ENCODE measurements at places on chromosomes 7 and 10.

GRCh38 chr10:131013281-131013912 lies 298.1 kb downstream of the TCERG1L start:
- no peak for DNase-seq

DNA sequence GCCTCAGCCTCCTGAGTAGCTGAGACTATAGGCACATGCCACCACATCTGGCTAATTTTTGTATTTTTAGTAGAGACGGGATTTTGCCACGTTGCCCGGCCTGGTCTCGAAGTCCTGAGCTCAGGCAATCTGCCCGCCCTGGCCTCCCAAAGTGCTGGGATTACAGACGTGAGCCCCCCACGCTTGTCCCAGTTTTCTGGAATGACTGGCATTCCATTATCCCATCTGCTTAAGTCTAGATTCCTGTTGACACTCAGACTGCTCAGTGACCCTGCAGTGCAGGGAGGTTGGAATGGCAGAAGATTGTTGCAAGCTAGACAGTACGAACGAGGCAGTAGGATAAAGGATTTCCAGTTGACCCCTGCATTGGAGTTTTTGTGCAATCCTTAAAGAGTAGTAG lies 135.1 kb upstream of the NPS start:
- no peak for DNase-seq

GRCh38 chr7:151460474-151460855 lies 20.5 kb upstream of the CRYGN start:
- no peak for DNase-seq

DNA sequence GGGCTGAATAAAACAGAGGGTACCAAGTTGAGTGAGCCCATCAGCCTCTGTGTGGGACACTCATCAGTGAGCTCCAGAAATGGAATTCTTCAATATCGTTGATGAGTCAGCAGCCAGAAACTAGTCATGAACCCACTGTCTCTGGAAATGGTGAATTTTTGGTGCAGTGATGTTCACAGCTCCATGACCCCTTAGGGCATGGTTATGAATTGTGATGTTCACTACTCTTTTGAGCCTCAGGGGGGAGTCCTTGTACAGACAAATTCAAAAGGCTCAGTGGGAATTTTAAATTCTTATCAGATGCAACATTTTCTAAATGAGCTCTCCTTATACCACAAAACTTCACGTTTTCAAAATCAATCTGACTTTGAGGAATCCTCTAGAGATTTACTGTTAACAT lies 335.7 kb downstream of the PHTF2 start:
- peak; percentile 4 for DNase-seq

- DNase-seq: no peak
These were observed 3.4 kb downstream of the IFRD1 start for GRCh38 chr7:112453505-112454171.

DNA sequence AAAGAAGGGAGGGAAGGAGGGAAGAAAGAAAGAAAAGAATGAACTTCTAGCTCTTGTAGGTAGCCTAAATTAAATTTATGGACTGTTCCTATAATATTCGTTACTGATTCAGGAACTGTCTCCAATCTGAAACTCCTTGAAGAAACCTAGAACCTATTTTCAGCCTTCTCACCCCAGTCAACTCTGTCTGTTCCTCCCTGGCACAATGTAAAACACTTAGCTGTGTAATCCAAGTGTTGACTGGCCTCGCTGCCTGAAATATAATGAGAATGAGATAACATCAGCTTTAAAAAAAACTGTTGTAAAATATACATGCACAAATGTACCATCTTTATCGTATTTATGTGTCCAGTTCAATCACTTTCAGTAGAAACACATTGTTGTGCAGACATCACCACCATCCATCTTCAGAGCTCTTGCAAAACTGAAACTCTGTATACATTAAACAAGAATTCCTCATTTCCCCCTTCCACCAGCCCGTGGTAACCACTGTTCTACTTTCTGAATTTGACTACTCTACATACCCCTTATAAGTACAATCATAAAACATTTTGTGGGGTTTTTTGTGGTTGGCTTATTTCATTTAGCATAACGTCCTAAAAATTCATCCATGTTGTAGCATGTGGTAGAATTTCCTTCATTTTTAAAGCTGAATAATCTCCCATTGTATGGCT lies 6.3 kb upstream of the C7orf33 start:
- no peak for DNase-seq

DNA sequence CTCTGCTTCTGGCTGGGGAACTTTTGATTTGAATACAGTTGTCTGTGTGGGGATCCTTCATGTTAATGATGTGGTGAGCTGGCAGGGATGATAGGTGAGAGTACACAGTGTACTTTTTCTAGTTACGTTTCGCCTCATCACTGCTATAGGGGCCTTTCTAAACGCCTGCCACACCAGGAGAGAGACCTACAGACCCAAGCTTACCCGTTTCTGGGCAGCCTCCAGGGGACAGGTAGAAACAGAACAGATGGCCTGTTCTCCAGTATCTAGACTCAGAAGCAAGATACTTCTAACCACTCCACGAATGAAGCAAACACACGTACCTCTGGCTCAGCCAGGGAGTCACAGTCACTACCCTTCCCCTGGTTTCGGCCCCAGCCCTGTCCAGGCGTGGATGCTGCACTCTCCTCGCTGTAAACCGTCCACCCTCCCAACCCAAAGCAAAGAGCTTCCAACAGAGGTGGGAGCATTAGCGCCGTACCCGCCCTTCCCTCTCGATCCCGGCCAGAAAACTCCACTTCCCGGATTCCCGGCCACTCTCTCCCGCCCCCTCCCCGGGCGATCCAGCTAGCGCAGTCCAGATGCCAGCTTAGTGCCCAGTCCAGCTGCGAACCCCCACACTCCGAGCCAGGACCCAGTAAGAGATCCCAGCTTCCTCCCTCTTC lies 1.2 kb downstream of the CCDC6 start:
- DNase-seq: peak; percentile 55

DNA sequence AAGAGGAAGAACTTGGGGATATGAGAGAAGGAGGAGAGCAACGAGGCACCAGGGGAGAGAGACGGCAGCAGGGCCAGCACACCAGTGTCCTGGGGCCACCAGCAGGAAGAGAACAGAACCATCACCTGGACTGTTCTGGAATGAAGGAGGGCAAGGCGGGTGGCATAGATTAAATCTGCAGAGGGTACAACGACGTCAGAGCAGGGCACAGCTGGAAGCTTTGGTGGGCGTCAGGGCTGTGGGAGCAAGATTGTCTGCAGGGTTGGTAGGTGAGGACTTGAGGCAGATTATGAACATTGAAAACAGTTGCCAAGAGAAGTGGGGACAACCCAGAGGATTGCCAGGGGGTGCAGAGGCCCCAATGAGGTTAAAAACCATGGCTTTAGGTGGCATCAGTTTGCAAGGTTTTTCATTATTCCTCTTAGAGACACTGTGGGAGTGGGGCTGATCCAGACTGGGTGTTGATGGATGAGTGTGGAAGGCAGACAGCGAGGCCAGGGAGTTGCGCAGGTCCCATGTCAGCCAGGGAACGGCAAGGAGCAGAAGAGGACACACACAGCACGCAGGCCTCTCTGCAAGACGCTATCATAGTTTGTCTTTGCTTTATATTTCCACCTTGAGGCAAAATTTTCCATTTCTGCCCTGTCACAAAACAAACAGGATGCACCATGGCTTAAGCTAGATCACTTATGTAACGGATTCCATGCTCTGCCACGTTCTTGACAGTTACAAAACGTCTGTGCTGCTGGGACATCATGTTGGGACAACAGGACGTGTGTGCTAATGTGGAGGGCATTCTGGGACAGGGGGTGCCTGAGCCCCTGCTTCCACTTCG lies 52.5 kb upstream of the LEP start:
- no peak for DNase-seq

DNA sequence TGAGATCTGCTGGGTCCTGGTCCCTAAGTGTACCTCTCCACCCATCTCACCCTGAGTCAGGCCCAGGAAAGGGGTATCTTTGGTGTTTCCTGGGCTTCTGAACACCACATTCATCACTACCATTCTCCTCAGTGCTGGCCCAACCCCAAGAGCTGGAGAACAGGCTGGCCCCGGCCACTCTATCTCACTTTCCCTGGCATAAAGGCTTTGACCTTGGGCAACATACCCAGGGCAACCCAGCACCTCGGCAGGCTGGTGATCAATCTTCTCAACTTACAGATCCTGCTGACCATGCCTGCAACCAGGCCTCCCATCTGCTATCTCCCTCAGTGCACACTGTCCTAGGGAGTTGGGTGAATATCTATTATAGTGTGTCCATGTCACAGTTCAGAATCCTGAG lies 2.1 kb downstream of the VSIR start:
- DNase-seq: no peak

GRCh38 chr10:43202657-43203447 lies 64.0 kb downstream of the RASGEF1A start:
- no peak for DNase-seq

- no peak for DNase-seq
These were observed 2.5 kb downstream of the TES start for GRCh38 chr7:116212869-116213268.

DNA sequence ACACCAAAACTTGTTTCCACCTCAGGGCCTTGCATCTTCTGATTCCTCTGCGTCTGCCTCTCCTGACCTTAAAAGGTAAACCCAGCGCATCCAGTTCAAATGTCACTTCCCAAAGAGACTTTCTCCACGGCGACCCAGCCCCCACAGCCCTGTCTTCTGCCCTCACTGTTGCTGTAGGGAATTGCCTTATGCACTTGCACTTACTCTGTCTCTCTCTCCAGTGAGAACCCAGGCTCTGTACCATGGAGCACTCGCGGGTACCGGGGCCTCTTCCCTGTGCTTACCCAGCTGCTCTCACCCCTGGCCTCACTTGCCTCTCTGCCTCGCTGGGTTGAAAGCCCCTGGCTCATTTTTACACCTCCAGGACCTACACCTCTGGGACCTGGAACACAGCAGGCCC lies 48.4 kb downstream of the AOC1 start:
- no peak for DNase-seq

Measured in CD4-positive, CD25-positive, alpha-beta regulatory T cell (primary cell).